ENCODE measurements at places on chromosomes 4 and X.

- DNase-seq, result no peak
These were observed 30.8 kb upstream of the PGM2 start for GRCh38 chr4:37795581-37796195.

DNA sequence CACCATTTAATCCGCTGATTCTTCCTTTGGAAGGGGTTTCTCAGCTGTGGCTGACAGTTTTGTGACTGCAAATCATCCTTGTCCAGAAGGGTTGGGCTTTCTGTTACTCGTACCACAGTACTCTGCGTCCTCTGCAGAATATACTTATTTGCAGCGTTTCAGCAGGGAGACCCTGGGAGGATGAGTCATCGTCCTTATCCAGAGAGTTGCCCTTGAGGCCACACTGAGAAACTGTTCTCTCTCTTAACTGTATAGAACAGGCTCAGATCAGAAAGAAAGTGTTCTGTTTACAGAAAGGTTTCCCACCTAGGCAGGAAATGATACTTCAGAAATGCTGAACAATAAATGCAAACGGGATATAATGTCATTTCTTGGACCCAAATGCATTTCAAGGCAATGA, 47.8 kb upstream of the DDX53 start:
- no peak for DNase-seq

DNA sequence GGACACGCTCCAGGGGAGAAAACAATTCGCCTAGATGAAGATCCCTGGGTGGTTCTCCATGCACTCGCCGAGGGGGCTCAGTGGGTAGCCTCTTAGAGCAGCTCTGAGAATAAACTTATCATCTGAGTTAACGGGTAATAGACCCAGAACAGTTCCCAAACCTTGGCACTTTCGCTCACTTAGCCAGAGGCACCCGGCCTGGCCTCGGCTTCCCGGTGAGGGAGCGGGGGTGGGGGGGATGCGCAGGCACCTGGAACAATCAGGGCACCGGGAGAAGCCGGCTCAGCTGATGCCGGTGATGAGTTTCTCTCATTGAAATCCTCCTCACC, 405 bp upstream of the ZAR1 start:
- no peak for DNase-seq

DNA sequence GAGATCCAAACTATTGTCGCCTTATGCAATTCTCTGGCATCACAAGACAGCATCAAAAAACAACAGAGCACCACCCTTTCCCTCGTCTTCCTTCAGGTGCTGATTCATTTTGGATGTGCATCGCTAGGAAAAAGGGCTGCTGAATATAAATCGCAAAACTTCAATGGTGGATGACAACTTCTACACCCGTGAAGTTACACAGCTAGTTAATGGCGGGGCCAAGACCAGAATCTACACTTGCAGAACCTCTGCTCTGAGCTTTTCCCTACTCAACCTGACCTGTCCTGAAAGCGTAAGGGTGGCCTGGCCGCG, 674 bp downstream of the GNPDA2 start:
- no peak for DNase-seq

- no peak for DNase-seq
These were observed 65.4 kb downstream of the SOX3 start for GRCh38 chrX:140439476-140439875.

- peak; percentile 59 for DNase-seq
These were observed 74.7 kb downstream of the PAQR3 start for GRCh38 chr4:78864405-78865024.

- DNase-seq, result no peak
These were observed 74.2 kb downstream of the FREM3 start for GRCh38 chr4:143626134-143626911.

GRCh38 chr4:91914176-91914804, 389.5 kb upstream of the GRID2 start:
- no peak for DNase-seq

DNA sequence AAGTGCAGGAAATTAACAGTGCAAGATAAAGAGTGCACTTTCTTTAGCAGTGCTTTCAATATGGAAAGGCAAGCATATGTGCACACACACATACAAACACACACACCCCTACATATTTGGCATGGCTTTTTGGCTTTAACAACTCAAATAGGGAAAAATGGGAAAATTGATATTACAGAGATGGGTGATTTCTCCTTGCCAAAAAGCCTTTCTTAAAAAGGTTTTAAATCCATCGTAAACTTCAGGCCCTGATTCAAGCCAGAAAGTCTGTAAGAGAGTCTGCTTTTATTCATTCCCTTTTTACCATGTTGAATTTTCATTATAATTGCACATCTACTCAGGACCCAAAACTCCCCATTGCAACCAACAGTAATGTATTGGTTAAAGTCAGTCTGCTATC, 612.0 kb upstream of the ACTRT1 start:
- no peak for DNase-seq

- DNase-seq, result no peak
These were observed 2.7 kb downstream of the REST start for GRCh38 chr4:56910172-56910967.

DNA sequence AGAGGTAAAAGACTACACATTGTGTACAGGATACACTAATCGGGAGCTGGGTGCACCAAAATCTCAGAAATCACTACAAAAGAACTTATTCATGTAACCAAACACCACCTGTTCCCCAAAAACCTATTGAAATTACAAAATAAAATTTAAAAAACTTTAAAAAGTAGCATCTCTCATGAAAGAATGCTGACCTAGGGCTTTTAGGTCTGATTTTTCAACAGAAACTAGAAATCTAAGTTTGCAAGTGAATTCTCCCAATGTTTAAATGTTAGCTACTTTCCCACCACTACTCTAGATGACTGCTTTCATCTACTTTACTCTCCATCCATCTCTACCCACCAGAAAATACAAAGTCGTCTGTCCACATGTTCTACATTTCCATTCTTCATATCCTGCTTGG, 1447.7 kb downstream of the RPA4 start:
- DNase-seq, result no peak

DNA sequence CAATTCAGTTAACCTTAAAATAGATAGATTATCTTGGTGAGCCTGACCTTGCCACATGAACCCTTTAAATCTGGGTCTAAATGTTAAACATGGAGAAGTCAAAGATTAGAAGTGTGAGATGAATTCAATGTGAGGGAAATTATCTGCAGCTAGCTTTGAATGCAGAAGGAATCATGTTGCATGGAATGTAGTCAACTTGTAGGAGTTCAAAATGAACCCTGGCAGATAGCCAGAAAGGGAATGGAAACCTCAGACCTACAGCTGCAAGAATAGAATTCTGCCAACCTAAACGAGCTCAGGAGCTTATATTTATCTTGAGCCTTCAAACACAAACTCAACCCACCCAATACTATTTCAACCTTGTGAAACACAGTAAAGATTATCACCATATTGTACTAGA, 632.5 kb downstream of the KCTD8 start:
- DNase-seq, result no peak

DNA sequence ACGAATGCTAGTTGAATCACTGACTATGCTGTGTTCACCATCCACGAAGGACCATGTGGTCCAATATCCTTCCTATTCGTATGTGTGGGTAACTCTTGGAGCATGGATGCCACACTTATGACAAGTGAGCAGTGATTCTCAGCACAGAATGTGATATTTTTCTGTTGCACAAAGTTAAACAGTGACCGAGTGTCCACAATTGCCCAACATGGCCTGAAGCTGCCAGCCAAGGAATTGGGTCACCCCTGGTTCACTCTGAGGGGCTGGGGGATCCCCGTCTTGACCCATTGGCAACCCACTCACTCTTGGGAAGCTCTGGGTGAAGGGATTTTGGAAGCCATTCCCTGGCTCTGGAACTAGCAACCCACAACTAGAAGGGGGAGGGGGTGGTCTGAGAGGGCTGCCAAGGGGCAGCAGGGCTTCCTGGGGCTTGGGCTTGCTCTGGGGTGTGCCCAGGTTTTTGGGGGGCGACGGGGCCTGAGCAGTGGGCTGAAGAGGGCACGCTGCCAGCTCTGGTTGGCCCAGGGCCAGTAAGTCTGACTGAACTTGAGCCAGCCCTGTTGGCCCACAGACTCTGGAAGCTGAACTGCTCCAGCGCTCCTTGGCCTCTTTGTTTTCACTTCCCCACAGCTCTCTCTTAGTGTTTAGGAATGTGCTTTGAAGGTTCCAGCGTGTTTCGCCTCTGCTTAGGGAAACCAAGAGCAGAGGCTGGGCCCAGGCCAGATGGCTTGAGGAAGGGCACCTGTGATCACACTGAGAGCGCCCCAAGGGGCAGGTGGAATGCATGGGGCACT, 43.1 kb upstream of the BCOR start:
- no peak for DNase-seq

- DNase-seq, result no peak
These were observed 430.6 kb downstream of the BCOR start for GRCh38 chrX:39667191-39667590.

DNA sequence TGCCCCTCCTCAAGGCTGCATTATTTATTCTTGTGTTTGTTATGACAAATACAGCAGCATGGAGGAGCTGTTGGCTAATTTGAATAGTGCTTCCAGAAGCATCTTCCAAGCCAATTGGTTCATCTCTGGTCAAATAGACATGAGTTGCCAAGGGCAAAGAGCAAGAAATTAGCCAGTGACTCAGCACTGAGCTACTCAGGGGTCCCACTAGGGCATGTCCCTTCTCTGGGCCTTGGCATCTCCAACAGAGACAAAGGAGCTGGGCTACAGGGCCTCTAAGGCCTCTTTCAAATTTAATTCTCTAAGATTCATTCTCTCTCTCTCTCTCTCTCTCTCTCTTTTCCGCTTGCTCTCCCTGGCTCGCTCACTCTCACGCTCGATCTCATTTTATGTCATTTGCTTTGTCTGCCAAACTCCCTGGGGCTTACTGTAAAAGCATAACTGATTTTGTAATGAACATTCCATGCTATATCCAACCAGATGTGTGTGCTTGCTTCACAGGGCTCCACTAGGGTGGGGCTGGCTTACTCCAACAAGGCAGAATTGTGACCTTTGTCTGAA, 86.7 kb upstream of the MAGEA4 start:
- DNase-seq, result peak; percentile 40

GRCh38 chr4:2249526-2250356, 7.8 kb upstream of the HAUS3 start:
- DNase-seq, result no peak

DNA sequence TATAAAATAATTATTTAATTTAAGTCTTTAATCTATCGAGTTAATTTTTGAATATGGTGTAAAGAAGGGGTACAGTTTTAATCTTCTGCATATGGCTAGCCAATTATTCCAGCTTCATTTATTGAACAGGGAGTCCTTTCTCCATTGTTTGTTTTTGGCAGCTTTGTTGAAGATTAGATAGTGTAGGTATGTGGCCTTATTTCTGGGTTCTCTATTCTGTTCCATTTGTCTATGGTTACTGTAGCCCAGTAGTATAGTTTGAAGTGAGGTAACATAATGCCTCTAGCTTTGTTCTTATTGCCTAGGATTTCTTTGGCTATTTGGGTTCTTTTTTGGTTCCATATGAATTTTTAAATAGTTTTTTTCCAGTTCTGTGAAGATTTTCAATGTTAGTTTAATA, 48.3 kb downstream of the EMCN start:
- no peak for DNase-seq

- DNase-seq, result no peak
These were observed 15.6 kb upstream of the BBS12 start for GRCh38 chr4:122716825-122717448.

- DNase-seq, result no peak
These were observed 66.7 kb upstream of the PRPS1 start for GRCh38 chrX:107561468-107562215.

DNA sequence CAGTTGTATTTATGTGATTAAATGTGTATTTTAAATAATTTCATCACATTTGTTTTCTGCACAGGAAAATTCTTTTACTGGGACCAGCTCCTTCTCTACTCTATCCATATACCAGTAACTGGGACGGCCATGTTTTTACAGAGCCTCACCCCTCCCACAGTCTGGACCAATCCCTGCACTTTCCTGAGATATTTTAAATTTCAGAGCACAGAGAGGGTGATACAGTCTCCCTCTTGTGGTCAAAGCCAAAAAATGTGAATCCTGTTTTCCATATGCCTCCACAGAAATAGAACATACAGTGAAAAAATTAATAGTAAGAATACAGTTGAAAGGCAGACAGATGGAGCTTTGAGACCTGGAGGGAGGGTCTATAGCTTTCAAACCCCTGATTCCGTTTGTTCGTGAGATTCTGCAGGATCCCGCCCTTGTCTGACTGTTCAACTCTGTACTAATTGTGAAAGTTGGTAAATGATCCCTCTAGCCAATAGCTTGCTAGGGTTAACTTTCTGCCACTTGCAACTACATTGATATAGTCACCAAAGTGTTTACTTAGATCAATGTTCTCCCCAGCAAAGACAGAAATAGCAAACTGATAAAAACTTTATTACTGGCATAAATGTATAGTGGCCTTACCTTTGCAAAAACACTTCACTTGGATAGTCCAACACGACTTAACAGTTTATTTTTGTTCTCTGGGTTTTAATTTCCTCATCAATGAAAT, 172.2 kb downstream of the PPARGC1A start:
- peak; percentile 3 for DNase-seq

DNA sequence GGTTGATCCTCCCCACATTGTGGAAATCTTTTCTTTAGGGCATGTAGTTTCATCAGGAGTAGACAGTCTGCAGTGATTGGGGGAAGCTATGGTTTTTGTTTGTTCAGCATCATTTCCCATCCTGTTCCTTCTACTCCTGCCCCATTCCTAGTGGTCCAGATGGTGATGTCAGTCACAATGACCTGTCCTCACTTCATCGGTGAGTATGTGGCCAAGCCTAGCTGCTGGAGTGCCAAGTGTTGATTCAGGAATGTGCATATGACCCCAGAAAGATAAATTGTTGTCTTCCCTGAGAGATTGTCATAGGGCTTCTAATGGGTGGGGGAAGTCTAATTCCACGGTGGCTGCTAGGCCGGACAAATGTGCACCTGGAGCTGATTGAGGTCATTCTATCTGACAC, 130.6 kb upstream of the FAT1 start:
- no peak for DNase-seq

- no peak for DNase-seq
These were observed 36.8 kb downstream of the FABP2 start for GRCh38 chr4:119284876-119285780.

GRCh38 chr4:111707491-111707890, 437.8 kb upstream of the FAM241A start:
- DNase-seq, result no peak

GRCh38 chr4:24055623-24056022, 165.8 kb upstream of the PPARGC1A start:
- DNase-seq, result no peak

GRCh38 chr4:48175806-48176205, 41.8 kb upstream of the TXK start:
- DNase-seq, result no peak

DNA sequence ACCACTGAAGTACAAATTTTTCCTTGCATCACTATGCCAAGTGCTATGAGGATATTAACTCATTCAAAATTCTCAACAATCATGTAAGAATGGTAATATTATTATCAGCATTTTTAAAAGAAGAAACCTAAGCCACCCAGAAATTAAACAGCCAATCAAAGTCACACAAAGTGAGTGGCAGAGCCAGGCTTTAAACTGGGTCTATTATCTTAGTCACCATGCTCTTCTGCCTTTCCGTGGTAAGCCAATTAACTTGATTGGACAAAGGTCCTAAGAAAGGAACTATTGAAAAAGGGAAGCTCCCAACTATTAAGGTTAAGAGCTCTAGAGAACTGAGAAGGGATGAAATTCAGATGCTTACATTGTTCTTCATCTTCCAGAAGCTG, 111.5 kb downstream of the ASB9 start:
- DNase-seq, result no peak

- no peak for DNase-seq
These were observed 8.9 kb upstream of the ZNF518B start for GRCh38 chr4:10466161-10466560.

- no peak for DNase-seq
These were observed 96.4 kb downstream of the ANAPC10 start for GRCh38 chr4:145001635-145002034.

All from PC-9 (cell line).